Left renal pelvis (tissue), 4 donors: ENCODE measurements at places on chromosomes 5 and 9. TPM values are rescaled to one million over a fixed set of nuclear protein-coding genes. Genes with fewer than 3 reads are reported as not detected.

The LCN15 gene
- polyA plus RNA-seq = not detected

The SPRY4 gene
- polyA plus RNA-seq = 33.5 TPM

The WASHC1 gene
- polyA plus RNA-seq = 27.7 TPM

The JAKMIP2 gene
- 5.9 TPM for polyA plus RNA-seq

DNA sequence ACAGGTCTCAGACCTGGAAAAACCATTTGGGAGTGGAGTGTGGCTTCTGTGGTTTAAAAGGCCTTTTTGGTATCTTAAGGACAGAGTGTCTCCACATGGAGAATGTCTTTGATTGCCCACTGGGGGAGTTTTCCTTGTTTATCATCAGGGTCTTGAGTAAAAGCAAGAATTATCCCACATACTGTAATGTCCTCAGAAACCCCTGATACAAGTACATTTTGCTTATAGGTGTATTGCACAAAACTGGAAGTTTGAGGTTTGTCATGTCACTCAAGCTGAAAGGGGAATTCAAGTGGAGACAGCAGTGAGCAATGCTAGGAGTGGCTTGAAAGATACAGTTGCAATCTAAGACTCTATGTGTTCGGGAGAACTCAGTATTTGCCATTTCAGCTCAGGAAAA lies 62.7 kb upstream of the GRAMD2B start:
- no peak for DNase-seq

- no peak for DNase-seq
Measured at GRCh38 chr5:31064215-31064614, 129.3 kb upstream of the CDH6 start.

- no peak for DNase-seq
Measured at GRCh38 chr5:32383065-32383464, 61.5 kb downstream of the ZFR start.

- DNase-seq = no peak
Measured at GRCh38 chr5:6700685-6701355, 12.4 kb upstream of the TENT4A start.

DNA sequence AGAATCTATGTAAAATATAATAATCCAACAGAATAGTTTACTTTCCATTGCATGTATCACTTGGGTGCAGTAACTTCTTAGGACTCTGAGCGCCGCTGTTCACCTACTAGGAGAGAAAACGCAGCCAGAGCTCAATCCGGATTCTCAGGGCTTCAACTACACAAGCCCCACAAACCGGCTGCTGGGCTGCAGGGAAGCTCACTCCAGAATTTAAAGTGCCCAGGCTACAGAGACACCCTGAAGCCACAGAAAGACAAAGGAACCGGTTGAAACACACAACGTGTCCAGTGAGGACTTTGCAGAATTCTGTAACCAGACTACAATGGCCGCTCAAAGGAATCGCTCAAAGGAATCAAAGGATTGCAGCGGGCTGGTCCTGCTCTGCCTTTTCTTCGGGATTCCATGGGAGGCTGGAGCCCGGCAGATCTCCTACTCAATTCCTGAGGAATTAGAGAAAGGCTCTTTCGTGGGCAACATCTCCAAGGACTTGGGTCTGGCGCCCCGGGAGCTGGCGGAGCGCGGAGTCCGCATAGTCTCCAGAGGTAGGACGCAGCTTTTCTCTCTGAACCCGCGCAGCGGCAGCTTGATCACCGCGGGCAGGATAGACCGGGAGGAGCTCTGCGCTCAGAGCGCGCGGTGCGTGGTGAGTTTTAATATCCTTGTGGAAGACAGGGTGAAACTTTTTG lies at the start of gene PCDHGA10:
TSS of gene PCDHGA10 (plus strand) at position 134 of the 686 bp plus-strand sequence. CDS start at position 323, 189 bp downstream.
- no peak for DNase-seq
